Neural crest cell (in vitro differentiated cells): ENCODE measurements at places on chromosomes 2 and 18.
A peak's percentile ranks its signal among the peaks of the same experiment; 100 is the strongest.

DNA sequence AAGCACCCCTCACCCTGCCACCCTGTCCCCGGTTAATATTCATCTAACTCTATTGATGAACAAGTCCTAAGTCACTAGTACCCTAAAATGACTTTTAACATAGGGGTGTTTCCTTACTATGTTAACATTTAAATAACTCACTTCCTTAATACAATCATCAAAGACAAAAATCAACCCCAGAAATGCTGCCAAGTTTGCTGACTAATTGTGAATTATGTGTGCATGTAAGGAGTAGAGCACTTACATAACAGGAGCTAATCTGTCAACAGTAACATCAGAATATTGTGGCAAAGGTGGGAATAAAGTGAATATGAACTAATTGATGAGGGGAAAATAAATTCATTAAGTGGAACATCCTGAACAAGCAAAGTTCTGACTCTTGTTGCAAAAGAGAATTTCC, 81.4 kb upstream of the ERBB4 start:
- DNase-seq, result no peak

- no peak for DNase-seq
These were observed 12.3 kb upstream of the IL1B start for GRCh38 chr2:112848833-112849232.

DNA sequence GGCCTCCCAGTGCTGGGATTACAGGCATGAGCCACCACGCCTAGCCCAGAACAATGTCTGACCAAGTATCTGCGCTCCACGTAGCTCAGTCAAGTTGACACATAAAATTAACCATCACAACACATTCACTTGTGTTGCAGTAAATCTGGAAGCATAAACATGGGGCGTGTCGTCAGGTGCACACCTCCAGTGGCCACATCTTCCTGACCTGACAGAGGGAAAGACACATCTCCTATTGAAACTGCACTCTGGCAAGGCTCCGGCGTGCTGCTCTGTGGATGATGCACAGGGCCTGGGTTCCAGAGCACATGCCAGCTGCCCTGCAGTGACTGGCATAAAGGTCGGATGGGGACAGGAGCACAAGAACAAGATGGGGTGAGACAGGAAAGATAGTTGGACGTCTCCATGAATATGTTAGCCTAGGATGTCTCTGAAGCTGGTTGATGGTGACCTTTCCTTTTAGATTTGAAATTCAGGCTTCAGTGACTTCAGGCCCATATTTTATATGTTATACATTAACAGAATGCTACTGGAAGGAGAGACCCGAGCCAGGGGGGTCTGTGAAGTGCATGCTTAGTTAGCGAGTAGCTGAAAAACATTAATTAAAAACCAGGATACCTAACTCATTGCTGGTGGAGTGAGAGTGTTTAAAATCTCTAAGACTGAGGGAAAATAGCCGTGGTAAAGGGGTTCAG, 10.9 kb downstream of the IMPA2 start:
- no peak for DNase-seq

- no peak for DNase-seq
These were observed 1122.7 kb upstream of the PIK3C3 start for GRCh38 chr18:40832362-40832761.

- no peak for DNase-seq
These were observed 201.0 kb downstream of the NDUFA10 start for GRCh38 chr2:239824046-239824694.

GRCh38 chr2:100580367-100581276, 17.8 kb downstream of the PDCL3 start:
- no peak for DNase-seq

GRCh38 chr2:10297959-10298531, 4.7 kb upstream of the HPCAL1 start:
- no peak for DNase-seq

- no peak for DNase-seq
These were observed 47.9 kb downstream of the BOLA3 start for GRCh38 chr2:74099835-74100234.

DNA sequence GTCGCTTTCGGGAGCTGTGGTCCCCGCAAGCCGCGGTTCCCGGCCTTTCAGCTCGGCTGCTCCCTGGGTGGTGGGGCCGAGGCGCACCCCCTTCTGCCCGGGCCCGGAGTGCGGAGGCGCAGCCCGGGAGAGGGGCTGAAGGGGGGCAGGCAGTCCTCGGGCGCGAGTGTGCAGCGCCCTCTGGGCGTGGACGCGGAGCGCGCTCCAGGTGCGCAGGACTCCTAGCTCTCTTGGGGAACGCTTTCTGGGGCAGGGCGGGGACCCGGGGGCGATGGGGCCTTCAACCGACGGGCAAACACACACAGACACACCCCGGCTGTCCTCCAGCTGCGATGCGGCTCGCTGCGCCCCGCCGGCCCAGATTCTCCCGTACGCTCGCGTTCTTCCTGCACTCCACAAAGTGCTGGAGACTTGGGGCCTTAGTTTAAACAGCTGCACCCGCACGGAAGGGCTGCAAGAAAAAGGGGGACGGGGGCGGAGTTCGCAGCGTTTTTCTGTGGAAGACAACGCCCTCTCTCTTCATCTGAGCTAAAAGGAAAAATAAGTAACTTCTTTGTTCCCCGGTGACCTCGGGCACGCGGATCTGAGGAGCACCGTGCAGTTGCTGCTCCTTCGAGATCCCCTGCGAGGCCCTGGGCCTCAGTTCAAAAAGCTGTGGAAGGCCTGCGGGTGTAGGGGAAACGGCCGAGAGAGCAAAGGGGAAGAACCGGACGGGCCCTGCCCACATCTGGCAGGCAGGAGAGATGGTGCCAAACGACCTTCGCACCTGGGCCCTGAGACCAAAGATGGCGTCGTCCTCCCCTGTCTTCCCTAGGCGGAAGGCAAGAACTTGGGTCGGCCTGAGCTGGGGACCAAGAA, 593 bp upstream of the SDC1 start:
- DNase-seq, result peak; percentile 63

DNA sequence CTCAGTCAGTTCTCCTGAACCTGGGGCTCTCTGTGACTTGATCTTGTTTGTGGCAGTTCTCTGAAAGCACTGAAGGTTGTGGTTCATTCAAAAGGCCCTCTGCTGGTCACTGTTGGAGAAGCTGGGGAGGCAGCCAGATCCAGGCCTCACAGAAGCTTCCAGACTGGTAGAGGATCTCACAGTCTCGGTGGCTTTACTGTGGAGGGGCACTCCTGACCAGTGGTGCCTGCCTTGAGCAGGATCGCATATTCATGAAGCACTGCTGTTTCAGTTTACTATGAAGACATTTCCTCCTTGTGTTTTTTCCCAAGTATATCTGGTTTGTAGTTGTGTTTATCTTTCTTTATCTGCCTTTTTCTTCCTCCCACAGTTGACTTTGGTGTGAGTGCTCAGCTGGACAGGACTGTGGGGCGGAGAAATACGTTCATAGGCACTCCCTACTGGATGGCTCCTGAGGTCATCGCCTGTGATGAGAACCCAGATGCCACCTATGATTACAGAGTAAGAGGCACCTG, 133.9 kb downstream of the MAP4K4 start:
- peak; percentile 60 for DNase-seq

DNA sequence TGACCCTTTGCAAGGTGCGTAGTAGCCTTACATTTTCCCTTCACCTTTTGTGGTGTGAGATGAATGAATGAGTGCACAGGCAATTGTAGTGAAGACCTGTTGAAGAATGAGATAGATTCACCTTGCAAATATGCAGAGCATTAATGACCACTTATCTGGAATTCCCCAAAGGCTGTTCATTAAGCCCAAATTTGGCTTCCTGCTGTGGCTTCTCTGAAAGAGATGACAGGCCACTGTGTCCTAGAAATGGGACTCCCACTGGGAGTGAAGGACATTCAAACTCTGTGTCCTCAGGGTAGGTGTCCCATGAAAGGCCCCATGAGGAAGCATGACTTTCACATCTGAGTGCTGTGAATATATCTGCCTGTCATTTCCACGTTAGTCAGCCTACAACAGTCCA, 1821.8 kb upstream of the PIK3C3 start:
- no peak for DNase-seq

DNA sequence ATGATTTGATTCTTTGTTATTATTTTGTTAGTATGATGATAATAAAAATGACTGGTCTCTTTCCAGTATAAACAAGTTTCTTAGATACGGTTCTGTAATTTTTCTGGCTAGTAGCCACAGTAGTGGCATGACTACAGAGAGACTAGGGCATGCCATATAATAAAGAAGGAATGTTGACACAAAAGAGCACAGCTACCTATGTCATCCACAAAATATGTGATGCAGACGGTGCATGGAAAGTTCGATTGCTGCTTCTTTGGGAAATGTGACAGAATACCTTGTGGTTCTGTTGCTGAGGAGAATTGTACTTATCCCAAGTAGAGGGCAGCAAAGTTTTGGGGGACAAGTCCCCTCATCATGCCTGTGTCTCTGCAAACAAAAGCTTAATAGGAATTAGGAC, 26.1 kb upstream of the SETBP1 start:
- DNase-seq, result no peak

GRCh38 chr18:13006531-13007247, 15.5 kb downstream of the CEP192 start:
- no peak for DNase-seq

GRCh38 chr2:98935777-98936352, at the start of gene CRACDL:
Gene CRACDL (minus strand): TSS chr2:98936225. CDS start chr2:98846800, 89,425 bp downstream.
- no peak for DNase-seq

DNA sequence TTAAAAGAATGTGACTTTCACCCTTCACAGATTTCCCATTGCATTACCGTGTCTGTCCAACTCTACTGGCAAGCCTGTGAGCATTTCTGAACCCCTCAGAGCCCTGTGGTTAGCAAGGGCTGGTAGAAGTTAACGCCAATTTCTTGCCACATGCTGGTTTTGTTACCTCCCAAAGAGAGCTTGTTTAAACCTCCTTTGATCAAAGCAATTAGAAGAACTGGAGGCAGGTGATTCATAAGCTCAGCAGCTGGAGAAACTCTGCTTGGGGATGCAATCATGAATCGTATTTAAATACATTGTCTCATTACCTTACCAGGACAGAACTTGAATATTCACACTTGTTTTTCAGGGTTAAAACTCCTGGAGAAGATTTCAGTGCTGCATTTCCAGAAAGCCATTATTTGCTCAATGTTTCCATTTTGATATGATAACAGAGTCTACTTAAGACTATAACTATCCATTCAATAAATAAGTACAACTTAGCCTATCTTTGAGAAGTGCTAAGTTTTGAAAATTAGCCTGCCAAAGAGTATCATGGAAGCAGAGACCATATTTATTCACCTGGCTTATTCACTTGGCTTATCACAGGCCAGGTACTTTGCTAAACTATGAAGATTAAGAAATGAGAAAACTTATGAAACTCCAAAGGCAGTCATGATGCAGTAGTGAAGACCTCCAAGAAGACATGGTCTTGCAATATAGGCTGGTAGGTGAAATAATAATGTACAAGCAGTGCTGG, 292.8 kb downstream of the INSIG2 start:
- DNase-seq, result no peak

DNA sequence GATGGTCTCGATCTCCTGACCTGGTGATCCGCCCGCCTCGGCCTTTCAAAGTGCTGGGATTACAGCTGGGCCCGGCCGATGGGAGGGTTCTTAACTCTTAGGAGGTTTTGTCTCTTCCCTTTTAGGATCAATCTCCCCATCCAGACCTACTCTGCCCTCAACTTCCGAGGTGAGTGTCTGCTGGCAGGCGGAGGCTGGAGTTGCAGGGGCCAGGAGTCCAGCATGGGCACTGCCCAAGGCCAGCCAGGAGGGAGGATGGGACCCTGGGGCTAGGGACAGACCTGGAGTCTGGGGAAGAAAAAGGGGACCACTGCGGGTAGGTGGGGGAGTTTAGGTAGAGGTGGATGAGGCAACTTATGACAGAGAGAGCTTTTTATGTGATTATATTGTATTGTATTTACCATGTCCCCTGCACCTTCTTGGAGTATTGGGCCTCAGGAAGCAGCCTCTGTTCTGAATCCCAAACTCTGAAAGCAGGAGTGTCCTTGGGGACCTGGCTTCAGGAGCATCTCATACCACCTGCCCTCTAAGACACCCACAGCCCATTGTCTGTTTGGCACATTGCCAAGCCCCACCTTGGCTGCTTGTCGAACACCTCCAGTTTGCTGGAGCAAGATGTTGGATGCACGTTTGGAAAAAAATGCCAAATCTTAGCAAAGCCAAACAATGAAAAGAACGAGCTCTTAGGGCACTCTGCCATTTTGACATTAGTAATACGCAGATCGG, 5.6 kb downstream of the DES start:
- no peak for DNase-seq

DNA sequence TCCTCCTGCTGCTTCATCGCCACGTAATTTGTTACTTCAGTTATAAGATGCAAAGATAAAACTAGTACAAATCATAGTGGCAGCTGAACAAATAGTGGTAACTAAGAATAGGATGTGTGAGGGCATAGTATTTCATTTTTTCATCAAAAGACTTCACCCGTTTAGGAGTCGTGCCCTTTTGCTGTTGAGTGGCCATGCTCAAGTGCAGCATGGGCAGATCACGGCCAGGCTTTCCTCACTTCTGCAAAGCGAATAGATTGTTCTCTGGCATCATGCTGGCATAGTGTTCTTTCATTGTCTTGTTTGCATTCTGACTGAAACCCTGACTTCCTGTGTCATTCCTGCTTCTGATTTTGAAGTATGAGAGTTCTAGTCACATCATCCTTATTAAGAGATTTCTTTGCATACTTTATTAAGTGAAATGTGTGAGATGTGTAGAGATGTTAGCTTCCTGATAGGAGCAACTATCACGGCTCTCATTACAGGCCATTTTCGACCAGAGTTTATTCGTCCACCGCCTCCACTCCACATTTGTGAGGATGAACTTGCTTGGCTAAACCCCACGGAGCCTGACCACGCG, 11.8 kb downstream of the CNOT11 start:
- no peak for DNase-seq

DNA sequence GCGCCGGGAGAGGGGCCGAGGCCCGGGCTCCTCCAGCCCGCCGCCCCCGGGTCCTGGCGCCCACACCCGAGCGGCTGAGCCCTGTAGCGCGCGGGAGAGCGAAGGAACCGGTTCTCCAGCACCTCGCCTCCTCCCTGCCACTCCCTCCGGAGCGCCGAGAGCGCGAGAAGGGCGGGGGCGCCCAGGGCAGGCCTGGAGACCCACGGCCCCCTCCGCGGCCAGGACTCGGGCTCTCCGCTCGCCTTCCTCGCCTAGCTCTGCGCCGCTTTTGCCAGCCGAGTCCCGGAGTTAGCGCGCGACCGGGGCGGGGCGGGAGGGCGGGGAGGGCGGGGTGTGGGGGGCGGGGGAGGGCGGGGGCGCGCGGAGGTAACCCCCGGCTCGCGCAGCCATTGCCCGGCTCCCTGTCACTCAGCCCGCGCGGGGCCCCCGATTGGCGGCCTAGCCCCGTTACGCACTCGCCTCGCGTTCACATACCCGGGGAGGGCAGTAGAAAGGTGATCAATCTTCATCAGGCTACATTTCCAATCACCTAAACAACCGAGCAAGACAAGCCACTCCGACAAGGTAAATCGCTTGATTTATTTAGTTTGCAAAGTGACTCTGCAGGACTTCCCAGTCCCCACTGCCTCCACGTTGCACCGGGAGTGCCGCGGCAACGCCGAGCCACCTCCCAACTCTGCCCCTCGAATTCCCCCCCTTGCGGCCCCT, at the start of gene OTX1:
TSS of gene OTX1 (plus strand) at position 497 of the 708 bp plus-strand sequence. CDS start 2,161 bp downstream, outside the sequence.
- peak; percentile 34 for DNase-seq

DNA sequence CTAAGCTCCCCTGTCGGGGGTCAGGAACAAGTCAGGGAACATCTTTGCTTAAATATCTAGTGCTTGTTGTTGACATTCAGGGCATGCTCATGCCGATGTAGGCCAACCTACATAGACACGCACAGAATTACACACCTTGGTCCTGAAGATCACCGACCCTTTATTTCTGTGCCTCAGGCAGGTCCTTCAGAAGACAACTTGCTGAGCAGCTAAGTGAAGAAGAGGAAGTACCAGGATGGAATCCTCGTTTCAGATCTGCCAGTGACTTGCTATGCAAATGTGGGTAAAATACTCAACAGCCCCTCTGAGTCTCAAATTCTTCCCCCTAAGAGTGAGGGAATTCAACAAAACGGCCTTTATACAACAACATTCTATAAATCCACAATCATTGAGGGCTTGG, 494.7 kb downstream of the BCL11A start:
- no peak for DNase-seq
